Inflammatory macrophage treated with lipopolysaccharide for 1 hour (primary cell): ENCODE measurements at places on chromosomes 11 and 22.

GRCh38 chr11:118792570-118793124 is 1.7 kb upstream of the DDX6 start:
- DNase-seq: peak; percentile 96

GRCh38 chr22:38132794-38133193 is 22.3 kb upstream of the BAIAP2L2 start:
- no peak for DNase-seq

DNA sequence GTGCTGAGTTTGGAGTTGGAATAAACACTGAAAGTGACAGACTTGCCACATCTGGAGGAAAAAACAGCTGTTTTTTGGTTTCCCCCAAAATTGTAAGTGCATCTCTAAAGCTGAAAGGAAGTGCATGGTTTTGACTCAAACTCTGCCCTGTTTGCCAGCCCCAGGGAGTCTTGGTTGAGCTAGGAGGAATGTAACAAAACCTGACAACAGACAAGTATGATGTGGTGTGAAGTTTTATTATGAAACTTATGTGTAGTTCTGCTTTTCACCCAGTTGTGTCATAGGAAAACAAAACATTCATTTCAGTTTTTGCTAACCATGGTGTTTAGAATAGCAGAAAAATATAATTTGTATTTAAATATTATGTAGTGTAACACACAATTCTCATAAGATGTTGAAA is 31.7 kb upstream of the PDE3B start:
- DNase-seq: peak; percentile 73

DNA sequence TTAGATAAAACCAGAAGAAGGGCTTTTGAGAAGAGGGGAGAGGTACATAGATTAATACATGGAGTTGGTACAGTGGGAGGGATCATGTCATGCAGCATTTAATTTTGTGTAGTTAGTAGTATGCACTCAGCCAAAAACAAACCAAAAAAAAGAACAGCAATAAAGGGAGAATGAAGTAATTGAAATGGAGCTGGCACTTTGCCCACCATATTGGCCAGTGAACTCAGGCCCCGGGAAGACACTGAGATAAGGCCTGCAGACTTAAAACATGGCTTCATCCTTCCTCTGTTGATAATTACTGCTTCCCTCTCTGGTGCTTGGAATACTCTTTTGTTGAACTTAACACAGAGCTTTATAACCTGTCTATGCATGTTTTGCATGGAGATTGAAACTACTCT is 3.1 kb downstream of the PANX1 start:
- no peak for DNase-seq

DNA sequence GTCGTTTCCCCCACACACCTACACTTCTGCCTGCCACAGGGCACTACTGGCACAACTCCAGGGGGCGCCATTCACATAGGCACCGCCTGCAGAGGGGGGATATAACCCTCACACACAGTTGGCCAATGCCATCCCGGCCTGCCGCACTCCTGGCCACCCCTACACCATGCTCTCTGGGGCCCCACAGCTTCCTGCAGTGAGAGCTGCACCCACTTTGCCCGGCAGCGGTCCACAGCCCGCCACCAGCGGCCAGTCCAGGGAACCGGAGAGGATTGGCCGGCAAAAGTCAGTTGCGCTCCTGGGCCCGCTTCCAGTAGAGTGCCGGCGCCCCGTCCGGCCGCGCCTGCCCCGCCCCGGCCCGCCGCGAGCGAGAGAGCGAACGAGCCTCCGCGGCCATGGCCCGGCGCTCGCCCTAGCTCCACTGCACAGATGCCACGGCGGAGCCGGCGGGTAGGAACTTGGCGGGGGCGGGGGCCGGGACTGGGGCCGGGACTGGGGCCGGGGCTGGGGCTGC is 25.6 kb upstream of the SUSD2 start:
- peak; percentile 57 for DNase-seq

GRCh38 chr22:27482402-27482801 is 319.2 kb downstream of the MN1 start:
- no peak for DNase-seq

DNA sequence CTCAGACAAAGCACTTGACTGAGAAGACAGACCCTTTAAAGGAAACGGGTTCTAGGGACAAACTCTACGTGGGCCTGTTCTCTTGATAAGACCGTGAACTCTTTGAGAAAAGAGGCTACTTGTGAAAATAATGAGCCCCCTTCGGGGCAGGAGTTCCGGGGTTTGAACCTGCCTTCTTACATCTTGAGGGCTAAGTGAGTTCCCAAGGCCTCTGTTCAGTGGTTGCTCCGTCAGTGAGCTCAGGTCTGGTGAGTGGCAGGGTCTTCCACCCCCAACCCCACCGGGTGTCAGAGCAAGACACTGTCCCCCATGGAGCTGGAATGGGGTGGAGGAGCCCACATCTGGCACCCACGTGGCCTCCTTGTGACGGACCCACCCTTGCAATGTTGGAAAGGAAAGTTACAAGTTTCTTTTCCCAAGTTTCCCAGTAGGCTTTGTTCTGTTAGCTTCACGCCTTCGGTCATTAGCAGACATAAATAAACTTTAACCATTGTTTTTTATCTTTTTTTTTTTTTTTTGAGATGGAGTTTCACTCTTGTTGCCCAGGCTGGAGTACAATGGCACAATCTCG is 6.3 kb upstream of the SAMM50 start:
- DNase-seq: no peak

DNA sequence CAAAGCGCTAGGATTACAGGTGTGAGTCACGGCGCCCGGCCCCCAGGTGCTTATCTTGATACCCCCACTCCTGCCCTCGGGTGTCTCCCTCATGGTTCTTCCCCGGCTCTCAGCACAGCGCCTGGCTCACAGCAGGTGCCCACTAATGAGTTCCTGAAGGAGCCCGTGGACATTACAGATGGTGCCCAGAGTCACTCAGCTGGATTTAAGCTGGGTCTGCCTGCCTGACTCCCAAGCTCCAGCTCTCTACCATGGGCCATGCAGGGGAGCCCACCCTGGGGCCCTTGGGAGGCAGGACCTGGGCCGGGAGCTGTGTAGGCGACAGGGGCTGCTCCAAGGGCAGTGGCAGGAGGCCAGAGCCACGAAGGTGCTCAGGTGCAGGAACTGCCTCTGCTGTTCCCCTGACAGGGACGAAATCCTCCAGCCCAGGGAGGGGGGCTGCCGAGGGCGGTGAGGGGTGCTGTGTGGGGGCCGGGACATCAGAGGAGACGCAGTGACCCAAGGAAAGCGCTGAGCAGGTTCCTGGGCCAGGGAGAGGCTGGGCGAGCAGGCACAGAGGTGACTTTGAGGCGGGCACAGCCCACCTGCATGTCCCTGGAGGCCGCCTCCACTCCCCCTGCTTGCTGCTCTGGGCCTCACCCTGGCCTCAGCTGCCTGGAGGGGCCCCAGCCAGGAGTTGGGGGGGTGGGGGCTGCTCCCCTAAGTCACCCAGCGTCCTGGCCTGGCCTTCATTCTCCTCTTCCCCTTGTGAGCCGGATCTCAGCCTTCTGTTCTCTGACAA is 14.6 kb upstream of the FLRT1 start:
- no peak for DNase-seq

- DNase-seq: peak; percentile 1
These were observed 377.6 kb downstream of the CADM1 start for GRCh38 chr11:115126515-115127208.

DNA sequence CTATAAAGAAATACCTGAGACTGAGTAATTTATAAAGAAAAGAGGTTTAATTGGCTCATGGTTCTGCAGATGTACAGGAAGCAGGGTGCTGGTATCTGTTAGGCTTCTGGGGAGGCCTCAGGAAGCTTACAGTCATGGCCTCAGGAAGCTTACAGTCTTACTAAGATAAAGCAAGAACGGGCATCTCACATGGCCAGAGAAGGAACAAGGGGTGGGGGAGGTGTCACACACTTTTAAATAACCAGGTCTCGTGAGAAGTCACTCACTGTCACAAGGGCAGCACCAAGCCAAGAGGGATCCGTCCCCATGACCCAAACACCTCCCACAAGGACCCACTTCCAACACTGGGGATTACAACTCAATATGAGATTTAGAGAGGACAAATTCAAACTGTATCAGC is 192.8 kb upstream of the B3GAT1 start:
- DNase-seq: no peak

DNA sequence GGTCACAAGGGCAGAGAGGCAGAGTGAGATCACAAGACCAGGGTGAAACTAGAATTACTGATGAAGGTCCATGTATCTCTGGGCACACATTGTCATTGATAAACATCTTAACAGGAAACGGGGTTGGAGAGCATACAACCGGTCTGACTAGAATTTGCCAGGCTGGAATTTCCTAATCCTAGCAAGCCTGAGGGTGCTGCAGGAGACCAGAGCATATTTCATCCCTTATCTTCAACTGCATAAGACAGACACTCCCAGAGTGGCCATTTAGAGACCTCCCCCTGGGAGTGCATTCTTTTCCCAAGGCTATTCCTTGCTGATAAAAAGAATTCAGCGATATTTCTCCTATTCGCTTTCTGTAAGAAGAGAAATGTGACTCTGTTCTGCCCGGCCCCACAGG is 84.6 kb upstream of the IZUMO1R start:
- no peak for DNase-seq

DNA sequence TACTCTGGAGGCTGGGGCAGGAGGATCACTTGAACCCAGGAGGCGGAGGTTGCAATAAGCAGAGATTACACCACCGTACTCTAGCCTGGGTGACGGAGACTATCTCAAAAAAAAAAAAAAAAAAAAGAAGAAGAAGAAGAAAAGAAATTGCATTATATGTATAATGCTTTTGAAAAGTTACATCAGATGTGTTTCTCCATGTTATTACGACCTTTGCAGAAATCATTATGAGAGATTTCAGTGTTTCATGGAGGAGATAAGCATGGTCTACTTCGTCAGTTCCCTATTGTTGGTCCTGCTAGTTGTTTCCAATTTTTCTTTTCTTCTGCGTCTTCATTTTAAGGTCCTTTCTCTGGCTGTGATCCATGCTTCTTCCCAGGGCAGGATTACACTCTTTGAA is 3.0 kb downstream of the MIAT start:
- peak; percentile 52 for DNase-seq

- DNase-seq: no peak
These were observed 22.5 kb downstream of the GSTT2B start for GRCh38 chr22:23938328-23939016.

- no peak for DNase-seq
These were observed 3.5 kb upstream of the POU2F3 start for GRCh38 chr11:120236169-120237107.

GRCh38 chr11:19276859-19277808 is 36.4 kb upstream of the E2F8 start:
- no peak for DNase-seq

- no peak for DNase-seq
These were observed 16.3 kb upstream of the VSIG10L2 start for GRCh38 chr11:125929445-125930075.

GRCh38 chr11:95486466-95486865 is 255.5 kb upstream of the SESN3 start:
- DNase-seq: no peak

GRCh38 chr22:49156662-49157285 is 670.9 kb downstream of the BRD1 start:
- DNase-seq: no peak

GRCh38 chr11:76415073-76415472 is 29.7 kb upstream of the EMSY start:
- no peak for DNase-seq

GRCh38 chr11:45362636-45363035 is 76.5 kb upstream of the SYT13 start:
- DNase-seq: no peak

DNA sequence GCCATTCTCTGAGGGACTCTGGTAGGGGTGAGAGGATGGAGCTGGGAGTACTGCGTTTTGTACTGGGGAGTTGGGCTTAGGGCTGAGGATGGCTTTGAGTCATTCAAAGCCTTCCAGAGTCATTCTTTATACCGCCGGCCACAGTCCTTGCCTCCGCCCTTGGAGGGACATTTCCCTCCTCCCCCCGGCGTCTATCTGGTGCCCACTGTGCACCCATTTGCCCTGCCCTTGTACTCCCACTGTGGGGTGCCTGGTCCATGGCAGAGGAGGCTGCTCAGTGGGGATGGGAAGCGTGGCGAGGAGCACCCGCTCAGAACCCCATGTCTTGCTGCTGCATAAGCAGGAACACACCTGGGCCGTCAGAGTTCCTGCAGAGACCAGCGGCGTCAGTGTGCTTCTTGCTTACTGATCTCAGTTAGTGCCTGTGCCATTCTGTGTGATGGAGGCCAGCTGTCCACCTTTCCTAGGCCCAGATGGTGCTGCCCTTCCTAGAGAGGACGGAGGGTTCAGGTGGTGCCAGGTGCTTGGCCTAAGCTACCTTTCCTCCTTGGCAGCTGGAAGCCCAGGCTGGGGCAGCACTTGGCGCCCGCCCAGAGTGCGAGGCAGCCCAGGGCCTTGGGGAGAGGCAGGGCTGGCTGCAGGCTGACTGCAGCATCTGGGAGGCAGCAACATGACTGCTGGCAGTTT is 23.3 kb upstream of the TMEM191C start:
- DNase-seq: no peak

DNA sequence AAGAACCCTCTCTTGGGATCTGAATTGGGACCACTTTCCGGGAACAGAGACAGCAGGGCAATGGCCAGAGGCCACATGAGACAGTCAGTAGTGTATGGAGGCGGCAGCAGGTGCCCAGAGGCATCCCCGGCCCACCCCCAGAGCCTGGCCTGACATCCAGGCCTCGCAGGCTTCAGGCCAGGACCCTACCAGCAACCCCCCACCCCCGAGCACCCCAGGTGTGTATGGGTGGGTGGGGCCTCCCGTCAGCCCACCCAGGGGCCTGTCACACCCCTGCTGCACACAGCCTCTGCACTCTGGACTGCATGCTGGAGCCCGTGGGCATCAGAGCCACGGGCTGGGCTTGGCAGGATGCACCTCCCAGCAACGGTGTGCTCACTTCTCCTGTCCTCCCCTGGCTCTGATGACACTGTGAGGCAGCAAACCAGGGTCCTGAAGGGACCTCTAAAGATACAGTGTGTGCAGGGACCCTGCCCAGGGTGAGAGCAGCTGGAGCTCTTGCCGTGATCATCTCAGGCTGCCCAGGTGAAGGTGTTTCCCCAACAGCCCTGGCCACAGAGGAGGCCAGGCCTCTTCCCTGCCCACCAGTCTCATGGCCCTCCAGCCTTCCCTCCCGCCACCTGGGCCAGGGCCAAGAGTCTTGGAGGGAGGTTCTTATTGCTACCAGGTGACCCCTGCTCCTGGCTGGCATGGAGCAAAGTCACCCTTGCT is 88.8 kb upstream of the SEPTIN5 start:
- DNase-seq: no peak

DNA sequence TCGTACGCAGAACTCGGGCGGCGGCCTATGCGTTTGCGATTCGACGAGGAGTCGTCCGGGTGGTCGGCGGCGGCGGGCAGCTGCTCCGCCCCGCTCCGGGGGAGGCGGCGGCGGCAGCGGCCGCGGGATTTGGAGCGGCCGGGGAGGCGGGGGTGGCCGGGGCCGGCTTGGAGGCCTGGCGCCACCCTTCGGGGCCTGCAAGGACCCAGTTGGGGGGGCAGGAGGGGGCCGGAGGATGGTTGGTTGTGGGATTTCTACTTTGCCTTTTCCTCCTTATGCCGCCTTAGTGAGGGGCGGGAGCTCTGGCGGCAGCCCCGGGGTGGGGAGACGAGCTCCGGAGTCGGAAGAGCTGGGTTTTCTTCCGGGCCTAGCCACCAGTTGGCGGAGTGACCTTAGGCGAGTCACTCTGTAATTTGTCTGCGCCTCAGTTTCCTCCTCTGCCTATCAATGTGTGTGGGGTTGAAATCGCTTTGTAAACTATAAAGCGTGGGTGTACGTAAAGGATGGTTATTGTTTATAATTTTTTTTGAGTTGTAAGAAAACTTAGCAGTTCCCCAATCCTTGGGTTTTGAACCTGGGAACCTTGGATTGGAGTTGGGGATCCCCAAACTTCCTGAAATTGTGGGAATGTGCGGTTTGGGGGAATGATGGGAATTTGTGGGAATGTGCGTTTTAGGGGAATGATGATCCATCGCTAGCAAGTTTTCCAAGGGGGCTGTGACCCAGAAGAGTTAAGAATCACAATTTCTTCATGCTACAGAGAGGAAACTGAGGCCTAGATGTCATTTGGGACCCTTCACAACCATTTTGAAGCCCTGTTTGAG is 679 bp downstream of the TUG1 start:
- DNase-seq: peak; percentile 21
